GM12878 (cell line): ENCODE measurements at places on chromosomes 12 and 14. TPM values are rescaled to one million over a fixed set of nuclear protein-coding genes. Genes with fewer than 3 reads are reported as not detected.

DNA sequence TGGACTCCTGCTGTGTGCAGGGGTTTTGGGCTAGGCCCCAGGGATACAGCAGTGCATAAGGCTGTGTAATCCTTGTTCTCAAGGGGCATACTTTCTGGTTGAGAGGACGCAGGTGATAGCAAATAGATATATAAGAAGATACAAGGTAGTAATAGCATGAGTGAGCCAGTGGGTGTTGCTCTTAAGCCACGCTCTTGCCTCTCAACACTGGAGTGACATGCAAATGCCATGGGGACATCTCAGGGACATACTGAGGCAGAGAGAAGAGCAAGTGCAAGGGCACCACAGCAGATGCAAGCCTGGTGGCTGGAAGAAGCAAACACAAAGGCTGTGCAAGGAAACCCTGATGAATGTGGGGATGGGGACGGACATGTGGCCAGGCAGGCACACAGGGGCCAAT, 223.3 kb downstream of the CHST11 start:
- peak; percentile 51 for DNase-seq

- no peak for DNase-seq
Observed at GRCh38 chr12:11814374-11814773, 164.9 kb downstream of the ETV6 start.

DNA sequence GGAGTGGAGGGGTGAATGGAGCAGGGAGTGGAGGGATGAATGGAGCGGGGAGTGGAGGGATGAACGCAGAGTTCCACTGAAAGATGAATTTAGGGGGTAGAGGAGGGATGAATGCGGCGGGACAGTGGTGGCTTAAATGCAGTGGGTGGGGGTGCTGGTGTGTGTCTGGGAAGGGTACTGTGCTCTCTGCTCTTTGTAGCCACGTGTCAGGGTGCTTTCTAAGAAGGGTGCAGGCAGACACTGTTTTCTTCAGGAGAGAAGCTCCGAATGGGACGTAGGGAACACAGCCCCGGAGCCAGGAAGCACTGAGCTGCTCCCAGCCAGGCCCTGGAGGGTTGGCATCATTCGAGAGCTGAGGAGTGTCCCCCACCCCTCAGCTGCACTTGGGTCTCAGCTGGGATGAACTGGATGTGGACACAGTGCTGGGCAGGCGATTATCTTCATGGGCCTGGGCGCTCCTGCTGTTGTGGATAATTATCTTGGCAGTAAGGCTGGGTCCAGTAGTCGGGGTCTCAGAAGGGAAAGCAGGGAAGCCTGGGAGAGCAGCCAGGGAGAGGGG, 9.5 kb upstream of the CEP170B start:
- DNase-seq, result no peak

The PDE6H gene
- total RNA-seq, result not detected in 2 replicates

The ASPG gene
- 0.29 TPM in 1 of 2 replicates, not detected in the other for total RNA-seq

The TGM1 gene
- 4.6 and 5.9 TPM in 2 replicates for total RNA-seq
